ENCODE measurements at places on chromosomes 3 and 15.

GRCh38 chr3:99084156-99084555 lies 182.7 kb upstream of the DCBLD2 start:
- DNase-seq, result no peak

GRCh38 chr3:123618076-123618708 lies 33.3 kb upstream of the HACD2 start:
- DNase-seq, result no peak

DNA sequence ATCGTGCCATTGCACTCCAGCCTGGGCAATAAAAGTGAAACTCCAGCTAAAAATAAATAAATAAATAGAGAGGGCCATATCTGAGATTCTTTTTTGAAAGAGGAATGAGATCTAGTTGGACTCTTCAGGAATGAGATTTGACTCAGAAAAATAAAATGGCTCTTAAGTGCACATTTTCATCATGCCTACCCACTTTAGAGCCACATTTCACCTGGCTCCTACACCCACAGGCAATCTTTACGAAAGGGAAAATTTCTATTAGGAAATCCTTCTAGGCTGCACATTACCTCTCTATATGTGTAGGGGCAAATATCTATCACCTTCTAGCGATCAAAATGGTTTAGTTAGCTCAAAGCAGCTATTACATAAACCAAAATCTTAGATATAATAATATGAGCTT lies 16.9 kb upstream of the NLGN1 start:
- DNase-seq, result no peak

DNA sequence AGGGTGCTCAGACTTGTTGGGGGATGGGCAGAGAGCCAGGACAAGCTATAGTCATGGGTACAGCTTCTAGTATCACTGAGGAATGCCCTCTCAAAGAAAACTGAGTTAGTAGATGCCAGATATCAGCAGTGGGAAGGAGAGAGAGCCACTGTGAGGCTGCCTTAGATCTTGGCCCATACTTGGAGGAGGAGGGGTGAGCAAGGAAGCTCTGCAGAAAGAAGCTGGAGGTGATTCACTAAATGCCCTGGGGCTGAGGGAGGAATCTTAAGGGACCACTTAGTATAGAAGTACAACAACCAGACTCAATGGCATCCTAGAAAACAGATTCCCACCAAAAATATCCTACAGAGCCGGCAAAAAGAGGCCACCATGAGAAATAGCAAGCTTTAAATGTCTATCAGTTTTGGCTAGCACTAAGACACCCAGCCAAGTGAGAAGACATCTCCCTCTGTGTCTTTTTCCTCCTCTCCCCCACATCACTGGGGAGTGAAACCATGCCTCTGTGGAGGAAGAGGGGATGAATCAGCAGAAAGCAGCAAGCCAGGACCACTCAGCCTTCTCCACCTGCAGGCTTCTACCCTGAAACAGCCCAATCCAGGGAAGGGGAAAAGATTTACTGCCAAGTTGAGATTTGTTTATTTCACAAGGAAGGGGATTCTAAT lies 282.5 kb upstream of the STT3B start:
- DNase-seq, result peak; percentile 29

DNA sequence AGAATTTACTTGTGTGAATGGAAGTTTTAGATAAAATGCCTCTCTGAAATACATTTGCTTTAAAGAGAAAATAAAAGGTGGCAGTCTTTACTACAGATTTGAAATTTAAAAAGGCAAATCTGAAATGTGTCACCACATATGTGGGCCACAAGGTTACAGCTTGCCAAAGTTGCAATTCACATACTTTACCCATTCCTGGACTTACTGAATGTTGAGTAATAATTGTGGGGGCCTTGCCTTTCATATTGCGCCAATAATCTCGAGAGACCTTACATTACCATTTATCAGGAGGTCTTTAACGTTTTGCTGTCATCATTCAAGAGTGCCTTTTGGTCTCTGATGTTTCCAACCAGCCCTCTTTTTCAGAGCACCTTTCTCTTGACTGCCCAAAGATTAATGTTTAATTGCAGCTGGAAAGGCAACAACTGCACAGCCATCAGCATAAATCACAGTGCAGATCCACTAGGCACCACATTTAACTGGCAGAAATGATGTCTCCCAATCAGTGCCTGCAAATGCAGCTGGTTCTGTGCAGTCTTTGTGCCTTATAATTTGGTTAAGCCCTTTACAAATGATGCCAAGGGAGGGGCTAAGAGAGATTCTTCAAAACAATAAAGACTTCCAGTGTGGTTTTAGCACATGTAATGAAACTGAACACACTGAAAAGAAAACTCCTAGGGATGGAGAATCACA lies 206.8 kb downstream of the MAGI1 start:
- DNase-seq, result peak; percentile 95

GRCh38 chr3:30510596-30510995 lies 95.8 kb upstream of the TGFBR2 start:
- DNase-seq, result peak; percentile 90

DNA sequence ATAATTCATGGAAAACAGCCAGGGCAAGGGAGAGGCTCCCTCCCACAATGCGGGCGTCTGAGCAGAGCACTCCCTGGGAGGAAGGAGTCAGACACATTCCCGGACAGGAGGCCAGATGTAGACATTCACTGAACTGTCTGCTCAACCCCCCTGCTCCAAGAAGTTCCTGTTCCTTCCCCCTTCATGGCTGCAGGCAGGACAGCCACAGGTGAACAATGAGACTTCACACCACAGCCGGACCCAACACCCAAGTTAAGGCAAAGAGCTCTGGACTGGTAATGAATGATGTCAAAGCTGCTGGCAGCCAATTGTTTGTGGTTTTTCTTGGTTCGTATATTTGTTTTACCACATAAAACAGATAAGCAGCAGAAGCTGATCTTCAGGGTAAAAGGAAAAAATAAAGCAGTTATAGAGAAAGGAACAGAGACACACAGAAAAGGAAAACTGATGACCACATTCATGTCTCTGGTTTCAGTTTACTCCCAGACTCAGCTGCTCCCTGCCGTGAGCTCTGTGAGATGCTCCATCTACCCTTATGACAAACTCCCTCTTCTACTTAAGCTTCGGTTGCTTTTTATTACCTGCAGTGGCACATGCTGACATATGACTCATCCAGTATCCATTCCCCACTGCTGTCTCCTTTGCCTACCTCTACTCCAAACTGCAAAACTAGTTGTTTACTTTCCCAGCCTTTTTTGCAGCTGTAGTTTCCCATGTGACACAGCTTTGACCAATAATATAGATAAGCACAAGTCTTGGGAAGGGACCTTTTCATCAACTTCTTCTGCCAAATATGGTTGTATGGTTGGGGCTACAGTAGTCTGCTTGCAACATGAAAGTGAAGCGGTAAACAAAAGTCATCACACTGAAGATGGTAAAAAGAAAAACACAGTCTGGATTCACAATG lies 33.1 kb downstream of the DZIP1L start:
- peak; percentile 86 for DNase-seq

DNA sequence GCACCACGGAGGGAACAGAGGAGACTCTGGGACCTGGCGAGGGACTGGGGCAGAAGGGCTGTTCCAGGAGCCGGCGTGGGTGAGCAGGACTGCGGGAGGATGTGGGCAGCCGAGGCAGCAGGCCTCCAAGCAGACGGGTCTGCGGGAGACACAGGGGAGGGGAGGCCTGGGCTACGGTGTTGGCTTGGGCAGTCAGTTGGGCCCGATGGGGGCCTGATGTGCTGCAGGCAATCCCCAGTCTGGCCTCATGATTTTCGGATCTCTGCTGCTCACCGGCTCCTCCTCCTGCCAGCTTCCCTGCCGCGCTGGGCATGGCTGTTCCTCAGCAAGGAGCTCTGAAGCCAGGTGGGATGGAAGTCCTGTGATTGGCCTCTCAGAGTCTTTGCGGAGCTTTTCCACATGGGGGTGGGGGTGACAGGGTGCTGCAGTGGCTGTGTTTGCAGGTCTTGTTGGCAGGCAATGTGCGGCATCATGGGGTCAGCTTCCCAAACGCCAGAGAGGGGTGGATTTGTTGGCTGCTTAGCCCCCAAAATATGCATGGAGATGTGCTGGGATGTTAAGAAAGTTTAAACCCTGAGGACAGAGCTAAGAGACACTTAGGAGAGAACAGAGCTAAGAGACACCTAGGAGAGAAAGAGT lies 19.3 kb downstream of the MINAR1 start:
- DNase-seq, result no peak

DNA sequence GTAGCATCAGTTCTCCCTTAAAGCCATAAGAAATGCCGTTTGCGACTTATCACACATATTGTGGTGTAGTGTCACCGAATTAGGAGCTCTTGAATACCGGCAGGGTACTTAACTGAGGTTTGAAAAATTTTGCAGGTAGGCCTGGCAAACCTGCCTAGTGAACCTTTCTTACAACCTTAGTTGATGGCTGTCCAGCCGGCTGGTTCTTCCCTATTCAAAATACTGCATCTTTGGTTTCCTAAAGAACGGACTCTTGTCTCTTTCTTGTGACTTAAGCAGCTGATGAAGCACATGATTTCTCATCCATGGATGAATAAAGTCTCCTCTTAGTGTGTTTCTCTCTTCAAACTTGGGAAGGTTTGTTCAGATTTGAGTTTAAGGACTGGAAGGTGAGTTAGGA lies 1.5 kb downstream of the RAB7A start:
- no peak for DNase-seq

GRCh38 chr3:123066896-123067688 lies at the start of gene PDIA5:
Gene PDIA5, plus strand, starts transcription at chr3:123067025. Its CDS starts 140 bp downstream, at chr3:123067165.
- peak; percentile 95 for DNase-seq

- DNase-seq, result peak; percentile 61
These were observed 2.5 kb downstream of the AP4E1 start for GRCh38 chr15:50911001-50911400.

- no peak for DNase-seq
These were observed 278.2 kb downstream of the CTNNB1 start for GRCh38 chr3:41477399-41478014.

DNA sequence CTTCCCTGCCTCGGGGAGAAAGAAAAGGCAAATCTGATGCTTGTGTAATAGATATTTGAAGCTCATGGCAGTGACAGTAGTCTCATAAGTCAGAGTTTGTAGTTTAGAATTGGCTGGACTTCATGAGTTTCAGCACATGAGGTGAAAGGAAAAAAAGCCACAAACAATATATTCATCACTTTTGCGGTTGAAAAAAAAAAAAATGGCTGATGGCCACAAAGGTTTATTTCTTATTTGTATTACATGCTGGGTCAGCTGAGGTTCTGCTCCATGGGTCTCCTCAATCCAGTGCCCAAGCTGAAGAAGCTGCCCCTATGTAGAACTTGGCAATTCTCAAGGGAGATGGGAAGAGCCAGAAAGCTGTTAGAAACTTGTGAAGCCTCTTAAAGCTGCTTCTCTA lies 2.2 kb upstream of the ZMAT3 start:
- no peak for DNase-seq

- no peak for DNase-seq
These were observed 81.1 kb upstream of the MFGE8 start for GRCh38 chr15:88994286-88994685.

- DNase-seq, result no peak
These were observed 74.3 kb upstream of the ANKRD34C start for GRCh38 chr15:79208179-79208578.

GRCh38 chr15:49855917-49856637 lies 235.2 kb downstream of the DTWD1 start:
- DNase-seq, result peak; percentile 98

GRCh38 chr3:173404156-173404555 lies 6.6 kb downstream of the NLGN1 start:
- no peak for DNase-seq

GRCh38 chr15:49083401-49084284 lies 37.4 kb upstream of the SECISBP2L start:
- DNase-seq, result peak; percentile 78

DNA sequence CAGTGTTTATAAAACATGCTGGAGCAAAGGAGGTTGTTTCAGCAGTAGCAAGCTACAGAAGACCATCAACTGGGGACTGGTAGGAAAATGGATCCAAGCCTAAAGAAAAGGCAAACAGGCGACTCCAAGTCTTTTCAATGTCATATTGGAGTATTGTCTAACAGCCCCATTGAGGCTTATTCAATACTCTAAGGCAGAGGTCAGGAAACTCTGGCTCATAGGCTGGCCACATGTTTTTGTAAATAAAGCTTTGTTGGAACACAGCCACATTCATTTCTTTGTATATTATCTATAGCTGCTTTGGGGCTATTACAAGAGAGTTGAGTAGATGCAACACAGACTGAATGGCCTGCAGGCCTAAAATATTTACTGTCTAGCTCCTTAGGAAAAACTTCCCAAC lies 77.5 kb downstream of the RPL22L1 start:
- no peak for DNase-seq

- peak; percentile 11 for DNase-seq
These were observed 11.1 kb upstream of the ZNF620 start for GRCh38 chr3:40494698-40495097.

DNA sequence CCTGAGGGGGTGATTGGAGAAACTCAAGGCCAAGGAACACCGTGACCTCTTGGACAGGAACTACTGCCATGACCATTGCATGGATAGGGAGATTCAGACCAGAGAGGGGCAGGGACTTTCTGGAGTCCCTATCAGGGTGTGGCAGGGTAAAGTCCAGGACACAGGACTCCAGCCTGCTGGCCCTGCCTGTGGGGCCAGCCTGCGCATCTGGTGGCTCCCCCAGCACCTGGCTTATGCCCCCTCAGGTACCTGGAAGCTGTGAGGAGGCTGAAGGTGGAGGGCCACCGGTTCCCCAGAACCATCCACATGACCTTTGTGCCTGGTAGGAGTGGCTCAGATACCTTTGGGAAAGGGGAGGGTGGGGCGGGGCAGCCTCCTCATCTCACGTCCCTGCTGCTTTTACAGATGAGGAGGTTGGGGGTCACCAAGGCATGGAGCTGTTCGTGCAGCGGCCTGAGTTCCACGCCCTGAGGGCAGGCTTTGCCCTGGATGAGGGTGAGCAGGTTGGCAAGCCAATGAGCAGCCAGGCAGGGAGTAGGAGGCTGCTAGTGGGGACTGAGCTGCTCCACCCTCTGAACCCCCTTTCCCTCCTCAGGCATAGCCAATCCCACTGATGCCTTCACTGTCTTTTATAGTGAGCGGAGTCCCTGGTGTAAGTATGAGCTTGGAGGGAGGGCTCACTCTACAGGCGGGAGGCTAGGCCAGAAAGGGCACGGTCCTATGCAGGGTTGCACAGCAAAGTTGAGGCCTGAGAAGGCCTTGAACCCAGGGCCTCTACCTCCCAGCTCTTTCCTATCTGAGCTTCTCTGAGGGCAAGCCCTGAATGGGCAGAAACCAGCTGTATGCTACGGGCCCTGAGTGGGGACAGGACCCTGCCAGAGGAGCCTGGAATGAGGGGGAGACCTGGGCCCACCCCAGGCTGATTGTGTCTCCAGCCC lies 2.9 kb downstream of the ACY1 start:
- DNase-seq, result no peak

DNA sequence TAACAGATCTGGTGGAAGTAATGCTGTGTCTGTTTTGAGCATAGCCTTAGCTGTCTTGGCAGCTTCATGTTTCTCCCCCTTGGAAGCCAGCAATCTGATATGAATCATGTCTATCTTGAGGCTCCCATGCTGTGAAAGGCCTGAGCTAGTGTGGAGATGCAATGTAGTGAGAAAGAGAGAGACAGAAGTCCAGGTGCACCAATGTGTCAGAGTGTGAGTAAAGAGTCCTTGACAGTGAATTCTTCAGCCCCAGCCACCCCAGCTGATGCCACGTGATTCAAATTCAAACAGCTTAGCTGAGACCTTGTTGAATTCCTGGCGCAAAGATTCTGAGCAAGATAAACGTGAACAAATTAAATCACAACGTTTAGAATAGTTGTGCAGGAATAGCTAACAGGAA lies 704.2 kb downstream of the EDEM1 start:
- DNase-seq, result no peak

- peak; percentile 71 for DNase-seq
These were observed 44.3 kb downstream of the IL5RA start for GRCh38 chr3:3065876-3066275.

GRCh38 chr3:68957895-68958294 lies 25.5 kb upstream of the TAFA4 start:
- DNase-seq, result no peak
